Right lung (tissue), 10 donors: ENCODE measurements at places on chromosomes 5 and 9. TPM values are rescaled to one million over a fixed set of nuclear protein-coding genes. Genes with fewer than 3 reads are reported as not detected.

Gene PRRT1B
- 7.8 TPM for polyA plus RNA-seq

GRCh38 chr9:2307480-2307879, 292.3 kb downstream of the SMARCA2 start:
- no peak for DNase-seq

- no peak for DNase-seq
Observed at GRCh38 chr5:177353093-177353492, 1.6 kb upstream of the LMAN2 start.

- DNase-seq = no peak
Observed at GRCh38 chr5:160534125-160534524, 112.5 kb downstream of the PTTG1 start.

Gene FST
- 1.2 TPM for polyA plus RNA-seq

DNA sequence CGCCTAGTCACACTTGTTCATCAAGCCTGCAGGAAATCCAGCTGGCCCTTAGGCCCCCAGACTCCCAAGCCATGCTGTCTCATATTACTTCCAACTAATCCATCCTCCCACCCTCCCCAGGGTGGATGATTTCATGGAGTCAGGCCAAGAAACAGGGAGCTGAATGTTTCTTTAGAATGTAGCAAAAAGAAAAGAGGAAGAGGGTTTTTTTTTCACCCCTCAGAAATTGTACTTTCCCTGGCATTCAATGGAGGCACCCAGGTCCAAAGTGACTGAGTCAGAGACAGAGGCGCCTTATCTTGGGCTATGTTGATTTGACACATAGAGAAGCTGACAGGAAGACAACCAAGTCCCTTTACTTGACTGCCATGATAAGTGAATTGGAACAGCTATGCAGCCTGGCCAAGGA, 260.2 kb upstream of the NR4A3 start:
- DNase-seq = no peak

GRCh38 chr5:169646856-169647255, 9.8 kb downstream of the DOCK2 start:
- no peak for DNase-seq

DNA sequence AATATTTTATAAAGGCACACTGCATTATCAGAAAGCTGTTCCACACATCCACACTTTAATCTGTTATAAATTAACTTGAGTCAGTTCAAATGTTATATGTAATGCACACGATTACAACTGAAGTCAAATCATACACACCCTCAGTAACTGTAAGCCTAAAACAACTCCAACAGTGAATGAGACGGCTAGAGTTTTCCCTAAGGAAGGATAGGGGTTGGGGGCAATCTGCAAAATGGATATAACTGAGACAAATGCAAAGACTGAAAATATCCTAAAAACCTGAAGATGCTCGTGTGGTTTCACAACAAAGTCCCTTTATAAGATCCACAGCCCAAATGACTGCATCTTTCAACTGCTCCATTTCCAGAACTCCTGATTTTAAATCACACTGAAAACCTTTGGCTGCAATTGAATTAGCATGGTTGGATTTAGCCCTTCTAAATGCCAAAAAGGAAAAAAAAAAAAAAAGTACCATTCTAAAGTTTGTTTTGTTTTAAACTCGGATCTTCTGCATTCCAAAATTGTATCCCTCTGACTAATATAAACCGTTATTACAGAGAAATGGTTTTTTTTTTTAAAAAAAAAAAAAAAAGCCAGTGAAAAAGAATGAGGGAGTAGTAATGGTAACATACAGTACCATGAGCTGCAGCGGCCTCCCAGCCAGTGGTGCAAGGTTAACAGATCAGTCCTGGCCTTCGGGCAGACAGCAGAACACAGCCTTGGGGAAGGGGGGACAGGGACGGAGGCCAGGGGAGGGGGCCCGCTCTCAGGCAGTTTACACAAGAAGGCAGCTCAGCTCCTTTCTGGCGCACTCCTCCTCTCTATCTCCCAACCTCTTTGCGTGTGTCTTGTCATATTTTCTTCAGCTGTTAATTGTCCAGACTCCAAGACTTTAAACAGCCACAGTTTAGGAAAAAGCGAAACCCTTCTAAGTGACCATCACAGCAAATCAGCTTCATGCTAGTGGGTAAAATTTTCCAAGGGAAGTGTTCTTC, 166.1 kb downstream of the BNC2 start:
- DNase-seq = peak; percentile 68

- DNase-seq = no peak
Observed at GRCh38 chr9:69801989-69802388, 18.6 kb upstream of the CFAP95 start.

Gene CXXC5
- polyA plus RNA-seq = 40.1 TPM

DNA sequence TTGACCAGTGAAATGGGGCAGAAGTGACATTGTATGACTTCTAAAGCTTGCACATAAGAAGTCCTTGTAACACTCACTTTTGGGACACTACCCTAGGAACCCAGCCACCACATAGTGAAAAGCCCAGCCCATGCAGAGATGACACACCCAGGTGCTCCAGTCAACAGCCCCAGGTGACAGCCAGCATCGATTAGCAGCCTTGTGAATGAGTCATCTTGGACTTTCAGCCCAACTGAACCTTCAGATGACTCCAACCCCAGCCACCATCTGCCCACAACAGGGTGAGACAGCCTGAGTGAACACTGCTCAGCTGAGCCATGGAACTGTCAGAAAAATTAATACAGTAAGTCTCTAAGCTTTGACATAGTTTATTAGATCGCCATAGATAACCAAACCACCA, 458.6 kb downstream of the ZSWIM6 start:
- no peak for DNase-seq

Gene SPINK1
- 0.99 TPM for polyA plus RNA-seq

- no peak for DNase-seq
Observed at GRCh38 chr9:1759009-1759408, 256.1 kb upstream of the SMARCA2 start.

GRCh38 chr5:140344683-140345423, 1.6 kb downstream of the HBEGF start:
- DNase-seq = no peak

Gene RPP25L
- polyA plus RNA-seq = 20.2 TPM

- no peak for DNase-seq
Observed at GRCh38 chr5:122702524-122702875, 72.4 kb upstream of the SNX2 start.

GRCh38 chr9:117290306-117290840, 124.5 kb downstream of the ASTN2 start:
- DNase-seq = no peak

DNA sequence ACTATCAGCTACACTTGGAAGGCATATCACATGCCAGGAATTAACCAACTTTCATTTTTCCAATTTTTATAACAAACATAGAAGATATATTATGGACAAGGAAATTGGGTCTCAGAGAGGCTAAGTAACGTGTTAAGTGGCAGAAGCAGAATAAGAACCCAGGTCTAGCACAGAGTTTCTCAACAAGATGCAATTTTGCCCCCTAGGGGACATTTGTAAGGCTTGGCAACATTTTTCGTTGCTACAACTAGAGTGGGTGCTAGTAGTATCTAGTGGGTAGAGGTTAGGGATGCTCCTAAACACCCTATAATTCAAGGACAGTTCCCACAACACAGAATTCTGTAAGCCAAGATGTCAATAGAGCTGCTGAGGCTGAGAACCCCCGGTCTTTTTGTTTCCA, 180.6 kb downstream of the SNCAIP start:
- DNase-seq = no peak

DNA sequence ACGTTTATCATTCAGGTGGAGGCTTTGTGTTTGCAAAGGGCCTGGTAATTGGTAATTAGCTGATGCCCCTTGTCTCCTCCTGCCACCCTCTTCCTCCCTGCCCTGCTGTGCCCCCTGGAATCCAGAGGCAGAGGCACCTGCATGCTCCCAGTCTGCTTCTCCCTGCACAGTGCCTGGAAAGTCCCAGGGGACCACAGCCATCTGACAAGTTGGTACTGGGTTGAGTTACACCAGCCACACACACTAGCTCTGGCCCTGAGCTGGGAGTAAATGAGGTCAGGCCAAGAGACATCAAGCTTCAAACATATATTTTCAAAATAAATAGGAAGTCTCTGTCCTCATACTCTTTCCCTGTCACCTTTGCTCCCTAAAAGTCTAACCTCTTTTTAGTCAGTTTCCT, 56.3 kb downstream of the INSYN2B start:
- DNase-seq = no peak

Gene SSNA1
- 45.2 TPM for polyA plus RNA-seq

Gene HMCN2
- polyA plus RNA-seq = 0.55 TPM

Gene DBH
- polyA plus RNA-seq = 1.2 TPM

DNA sequence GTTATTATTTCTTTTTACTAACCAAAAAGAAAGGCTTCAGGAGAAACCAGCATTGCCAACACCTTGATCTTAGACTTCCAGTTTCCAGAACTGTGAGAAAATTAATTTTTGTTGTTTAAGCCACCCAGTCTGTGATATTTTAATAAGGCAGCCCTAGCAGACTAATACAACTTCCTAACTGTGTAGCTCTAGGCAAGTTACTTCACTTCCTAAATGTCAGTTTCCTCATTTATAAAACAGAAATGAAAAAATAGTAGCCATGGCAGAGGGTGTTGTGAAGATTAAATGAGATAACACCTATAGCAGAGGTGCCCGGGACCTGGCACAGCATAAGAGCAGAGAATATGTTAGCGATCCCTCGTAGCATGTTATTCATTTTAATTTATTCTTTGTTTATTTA, 66.6 kb upstream of the HAND1 start:
- DNase-seq = no peak

DNA sequence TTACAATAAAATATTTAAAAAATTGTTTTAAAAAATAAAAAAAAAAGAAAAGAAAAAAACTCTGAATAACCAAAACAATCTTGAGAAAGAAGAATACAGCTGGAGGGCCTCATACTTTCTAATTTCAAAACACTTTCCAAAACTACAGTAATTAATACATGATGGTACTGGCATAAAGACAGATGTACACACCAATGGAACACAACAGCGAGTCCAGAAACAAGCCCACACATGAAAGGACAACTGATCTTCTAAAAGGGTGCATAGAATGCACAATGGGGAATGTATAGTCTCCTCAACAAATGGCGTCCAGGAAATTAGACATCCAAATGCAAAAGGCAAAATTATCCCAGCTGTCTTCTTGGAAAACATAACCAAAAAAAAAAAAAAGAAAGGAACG, 99.6 kb downstream of the LURAP1L start:
- DNase-seq = no peak

DNA sequence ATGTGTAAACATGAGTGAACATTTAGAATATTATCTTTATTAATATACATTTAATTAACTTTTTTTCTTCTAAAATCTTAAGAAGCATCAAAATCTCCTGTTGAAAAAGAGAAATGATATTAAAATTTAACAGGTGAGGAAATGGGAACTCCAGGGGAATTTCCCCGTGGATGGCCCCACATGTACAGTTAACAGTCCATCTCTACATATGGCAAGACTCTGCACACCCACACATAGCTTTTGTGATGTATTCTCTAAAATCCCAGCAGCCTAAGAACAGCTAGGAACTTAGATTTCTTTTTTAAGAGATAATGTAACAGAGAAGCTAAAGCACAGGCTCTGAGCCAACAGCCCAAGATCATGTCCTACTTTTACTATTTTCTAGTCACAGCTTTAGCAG, 556.3 kb upstream of the RGMB start:
- no peak for DNase-seq

- DNase-seq = no peak
Observed at GRCh38 chr5:68193481-68194036, 22.0 kb upstream of the PIK3R1 start.

- no peak for DNase-seq
Observed at GRCh38 chr9:137299203-137299565, 2.9 kb downstream of the NRARP start.

DNA sequence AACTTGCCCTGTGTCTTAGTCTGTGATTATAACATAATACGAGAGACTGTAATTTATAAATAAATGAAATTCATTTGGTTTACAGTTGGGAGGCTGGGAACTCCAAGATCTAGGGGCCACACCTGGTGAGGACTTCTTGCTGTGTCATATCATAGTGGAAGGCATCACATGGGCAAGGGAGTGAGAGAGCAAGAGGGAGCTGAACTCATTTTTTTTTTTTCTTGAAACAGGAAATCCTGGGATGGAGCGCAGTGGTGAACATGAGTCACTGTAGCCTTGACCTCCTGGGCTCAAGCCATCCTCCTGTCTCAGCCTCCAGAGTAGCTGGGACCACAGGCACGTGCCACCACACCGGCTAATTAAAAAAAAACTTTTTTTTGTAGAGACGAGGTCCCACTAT, 7.2 kb downstream of the MLANA start:
- no peak for DNase-seq

Gene CD14
- 16.8 TPM for polyA plus RNA-seq

DNA sequence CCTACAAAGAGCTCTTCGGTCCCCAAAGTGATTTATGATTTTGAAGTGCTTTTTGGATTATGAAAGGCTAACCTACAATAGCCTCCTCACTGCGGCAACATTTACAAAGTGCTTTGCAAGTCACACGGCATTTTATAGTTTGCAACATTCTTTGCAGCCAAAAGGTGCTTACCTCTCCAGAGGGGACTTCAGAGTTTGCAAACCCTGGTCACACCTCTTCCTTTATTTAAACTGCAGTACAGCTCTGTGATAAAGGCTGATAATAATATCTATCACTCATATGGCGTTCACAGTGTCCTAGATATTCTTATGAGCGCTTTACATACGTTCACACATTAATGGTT, 20.0 kb upstream of the CRB2 start:
- no peak for DNase-seq

DNA sequence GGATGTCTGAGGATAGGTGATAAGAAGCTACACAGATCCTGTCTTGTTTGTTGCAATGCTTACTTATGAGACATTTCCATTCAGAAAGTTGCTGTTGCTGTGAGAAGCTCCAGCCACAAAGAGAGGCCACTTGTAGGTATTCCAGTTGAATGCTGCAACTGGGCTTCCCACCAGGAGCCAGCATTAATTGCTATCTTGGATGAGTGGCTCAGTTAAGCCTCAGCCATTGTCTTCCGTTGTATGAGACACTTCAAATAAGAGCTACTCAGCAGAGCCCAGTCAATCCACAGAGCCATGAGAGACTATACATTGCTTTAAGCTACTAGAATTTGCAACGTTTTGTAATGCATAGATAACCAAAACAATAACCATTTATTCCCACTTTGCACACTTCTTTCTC, 104.3 kb upstream of the ARRDC3 start:
- no peak for DNase-seq

GRCh38 chr5:36575361-36575781, 31.0 kb upstream of the SLC1A3 start:
- DNase-seq = no peak

DNA sequence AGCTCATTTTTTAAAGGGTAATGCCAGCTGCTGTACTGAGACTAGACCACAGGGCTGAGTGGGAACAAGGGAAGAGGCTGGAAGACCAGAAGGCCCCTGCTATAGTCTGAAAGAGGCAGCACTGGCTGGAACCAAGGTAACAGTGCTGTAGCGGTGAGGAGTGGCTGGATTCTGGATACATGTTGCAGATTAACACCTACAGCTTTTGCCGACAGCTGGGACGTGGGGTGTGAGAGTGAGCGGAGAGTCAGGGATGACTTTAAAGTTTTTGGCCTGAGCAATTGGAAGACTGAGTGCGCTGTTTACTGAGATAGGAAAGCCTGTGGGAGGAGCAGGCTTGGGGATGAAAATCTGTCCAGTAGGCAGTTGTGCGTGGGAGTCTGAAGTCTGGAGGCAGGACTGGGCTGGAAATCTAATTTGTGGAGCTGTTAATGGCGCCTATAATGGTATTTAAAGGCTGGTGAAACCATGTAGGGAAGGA, 26.5 kb downstream of the AQP7 start:
- no peak for DNase-seq

Gene C5orf58
- 0.94 TPM for polyA plus RNA-seq

Gene IQGAP2
- 16.8 TPM for polyA plus RNA-seq
